ENCODE measurements at places on chromosomes 2 and 18.

DNA sequence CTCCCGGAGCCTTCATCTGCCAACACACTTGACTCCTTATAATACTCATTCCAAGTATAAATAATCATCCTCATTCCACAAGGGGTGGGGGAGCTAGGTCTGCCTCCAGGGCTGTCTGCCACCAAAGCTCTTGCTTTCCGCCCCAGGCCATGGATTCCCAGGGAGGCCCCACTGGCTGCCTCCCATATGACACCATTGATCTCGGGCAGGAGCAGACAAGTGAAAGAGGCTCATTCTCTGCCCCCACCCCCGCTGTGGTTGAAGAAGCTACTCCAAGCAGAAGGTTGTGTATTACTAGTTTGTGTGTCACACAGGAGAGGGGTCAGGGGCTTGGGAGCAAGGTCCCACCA is 99.5 kb downstream of the MRO start:
- DNase-seq = no peak

DNA sequence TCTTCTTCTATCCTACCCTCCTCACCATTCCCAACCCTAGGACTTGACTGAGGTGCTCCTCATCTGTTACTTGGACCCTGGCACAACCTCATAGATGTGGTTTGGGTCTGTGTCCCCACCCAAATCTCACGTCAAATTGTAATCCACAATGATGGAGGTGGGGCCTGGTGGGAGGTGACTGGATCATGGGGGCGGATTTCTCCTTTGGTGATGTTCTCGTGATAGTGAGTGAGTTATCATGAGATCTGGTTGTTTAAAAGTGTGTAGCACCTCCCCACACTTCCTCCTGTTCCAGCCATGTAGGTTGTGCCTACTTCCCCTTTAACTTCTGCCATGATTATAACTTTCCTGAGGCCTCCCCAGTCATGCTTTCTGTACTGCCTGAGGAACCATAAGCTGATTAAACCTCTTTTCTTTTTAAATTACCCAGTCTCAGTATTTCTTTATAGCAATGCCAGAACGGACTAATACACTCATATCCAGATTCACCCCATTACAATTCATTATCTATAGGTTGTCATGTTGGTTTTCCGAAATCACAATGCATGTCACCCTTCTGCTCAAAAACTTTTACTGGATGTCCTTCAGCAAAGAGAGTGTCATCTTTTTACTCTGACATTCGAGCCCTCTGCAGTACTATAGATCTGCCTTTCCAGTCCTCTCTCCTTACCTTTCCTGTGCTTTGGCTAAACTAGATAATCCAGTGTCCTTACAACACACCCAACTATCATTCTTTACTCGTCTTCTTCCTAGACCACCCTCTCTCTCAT is 45.7 kb downstream of the APOB start:
- no peak for DNase-seq

- DNase-seq = no peak
Measured at GRCh38 chr2:223929571-223930102, 15.5 kb downstream of the WDFY1 start.

DNA sequence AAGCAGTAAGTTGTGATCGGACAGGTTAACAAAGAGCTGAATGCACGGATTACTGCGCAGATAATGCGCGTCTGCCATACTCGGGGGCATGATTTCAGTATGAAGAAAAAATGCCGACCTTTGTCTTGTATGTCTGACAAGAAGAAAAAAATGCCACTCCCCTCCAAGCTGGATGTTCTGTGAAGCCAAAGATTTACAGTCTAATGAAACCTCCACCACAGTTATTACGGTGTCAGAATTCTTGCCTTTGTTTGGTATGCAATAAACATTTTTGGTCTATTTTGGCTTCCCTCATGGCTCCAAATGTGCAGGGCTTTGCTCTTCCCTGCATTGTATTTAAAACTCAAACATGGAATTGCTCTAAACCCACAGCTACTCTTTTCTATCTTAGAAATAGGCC is 72.2 kb upstream of the THUMPD2 start:
- no peak for DNase-seq

GRCh38 chr18:596288-596881 is 403 bp upstream of the CLUL1 start:
- DNase-seq = no peak

DNA sequence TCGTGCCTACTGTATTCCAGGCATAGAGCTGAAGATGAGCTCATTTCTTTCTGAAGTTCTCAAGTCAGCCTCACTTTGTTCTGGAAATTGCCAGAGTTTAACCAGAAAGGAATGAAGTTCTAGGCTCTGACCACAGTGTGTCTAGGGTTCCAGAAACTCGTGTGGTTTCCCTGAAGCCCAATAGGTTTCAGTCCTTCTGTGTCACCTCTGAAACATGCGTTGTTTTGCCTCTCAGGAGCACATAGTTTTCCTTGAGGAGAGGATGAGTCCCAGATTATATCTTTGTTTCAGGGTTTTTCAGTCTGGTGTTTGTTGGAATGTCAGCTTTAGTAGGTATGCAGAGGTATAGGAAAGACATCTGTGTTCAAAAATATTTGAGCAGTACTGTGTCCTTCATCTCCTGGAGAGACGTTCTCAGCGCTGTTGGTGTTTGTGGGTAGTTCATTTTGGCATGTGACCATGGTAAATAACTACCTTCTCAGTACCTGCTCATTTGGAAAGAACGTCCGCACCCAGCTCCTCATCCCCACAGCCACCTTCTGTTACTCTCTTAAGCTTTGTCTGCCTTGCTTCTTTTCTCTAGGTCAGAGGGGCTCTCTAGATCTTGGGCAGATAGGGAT is 56.6 kb downstream of the RALBP1 start:
- DNase-seq = no peak

DNA sequence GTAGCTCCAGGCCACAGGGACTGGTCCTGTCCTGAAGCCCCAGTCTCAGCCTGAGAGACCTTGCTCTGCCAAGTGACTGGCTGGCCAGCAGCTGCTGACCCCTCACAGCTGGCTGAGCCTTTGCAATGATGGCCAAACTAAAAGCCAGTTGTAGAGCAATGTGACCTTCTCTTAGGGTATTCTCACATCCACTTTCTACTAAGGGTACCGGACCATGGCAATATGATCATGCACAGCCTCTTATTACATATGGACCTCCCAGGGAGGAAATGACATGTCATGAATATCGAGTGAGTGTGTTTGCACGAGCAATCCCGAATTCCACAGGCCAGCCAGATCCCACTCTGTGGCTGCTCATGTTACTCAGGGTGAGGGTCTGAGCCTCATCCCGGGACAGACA is 213.9 kb downstream of the VAPA start:
- no peak for DNase-seq

GRCh38 chr2:168814046-168814445 is 11.6 kb downstream of the NOSTRIN start:
- no peak for DNase-seq

GRCh38 chr2:217793566-217794132 is 209.1 kb downstream of the TNS1 start:
- DNase-seq = no peak

GRCh38 chr2:24047703-24048033 is 477 bp upstream of the WDCP start:
- no peak for DNase-seq

GRCh38 chr2:5978131-5978751 is 286.1 kb downstream of the SOX11 start:
- no peak for DNase-seq

- DNase-seq = peak; percentile 14
Measured at GRCh38 chr2:33321236-33321771, 155.1 kb upstream of the RASGRP3 start.

DNA sequence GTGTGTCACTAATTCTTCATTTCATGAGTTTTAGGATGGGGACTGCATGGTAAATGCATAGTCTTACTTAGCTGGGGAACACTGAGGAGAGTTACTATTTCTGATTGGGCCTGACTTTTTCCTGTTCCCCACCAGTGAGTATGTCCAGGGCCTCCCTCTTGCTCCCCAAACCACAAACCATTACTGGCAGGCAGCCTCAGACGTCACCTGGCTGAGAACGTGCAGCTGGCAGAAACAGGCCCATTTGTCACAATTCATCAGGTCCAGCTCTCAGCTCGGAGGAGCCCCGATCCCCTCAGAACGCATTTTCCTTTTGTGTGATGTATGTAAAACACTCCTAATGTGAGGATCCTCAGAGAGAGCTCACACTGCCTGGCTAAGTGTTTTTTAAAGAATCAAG is 71.7 kb upstream of the SIX3 start:
- no peak for DNase-seq
